ENCODE measurements at places on chromosomes 7 and 10.

- no peak for DNase-seq
Observed at GRCh38 chr7:89311886-89312285, 516.3 kb upstream of the TEX47 start.

GRCh38 chr10:24792638-24793037 lies 69.0 kb upstream of the ARHGAP21 start:
- DNase-seq, result no peak

DNA sequence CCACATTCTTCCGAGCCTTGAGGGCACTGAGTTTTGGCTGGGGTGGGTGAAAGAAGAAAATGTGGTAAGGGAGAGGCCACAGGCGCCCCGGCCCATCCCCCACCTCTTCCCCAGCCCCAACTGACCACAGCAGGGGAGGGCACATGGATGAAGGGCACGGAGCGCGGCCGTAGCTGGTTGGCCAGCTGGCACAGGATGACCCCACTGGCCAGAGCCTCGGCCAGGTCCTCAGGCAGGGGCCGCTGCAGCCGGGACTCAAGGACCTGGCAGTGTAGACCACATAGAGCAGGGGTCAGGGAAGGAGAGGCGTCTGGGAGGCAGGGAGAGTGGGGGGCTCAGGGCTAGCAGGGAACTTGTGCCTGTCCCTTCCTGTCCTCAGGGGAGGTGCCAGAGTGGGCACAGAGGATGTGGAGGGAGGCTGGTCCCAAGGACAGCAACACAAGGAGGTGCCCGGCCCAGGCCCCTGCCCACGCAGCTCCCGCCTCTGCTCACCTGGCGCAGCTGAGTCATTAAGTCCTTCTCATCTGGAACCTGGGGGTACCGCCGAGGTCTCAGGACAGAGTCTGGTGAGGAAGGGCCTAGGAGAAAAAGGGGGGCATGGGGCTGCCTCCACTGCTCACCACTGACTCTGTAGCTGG lies 2.2 kb upstream of the SAP25 start:
- DNase-seq, result no peak

- no peak for DNase-seq
Observed at GRCh38 chr10:4263601-4263921, 478.6 kb upstream of the KLF6 start.

- peak; percentile 60 for DNase-seq
Observed at GRCh38 chr10:78905957-78906308, 162.8 kb upstream of the ZMIZ1 start.

Measured in NCI-H1092 (cell line).